ENCODE measurements at places on chromosomes 4 and X.

DNA sequence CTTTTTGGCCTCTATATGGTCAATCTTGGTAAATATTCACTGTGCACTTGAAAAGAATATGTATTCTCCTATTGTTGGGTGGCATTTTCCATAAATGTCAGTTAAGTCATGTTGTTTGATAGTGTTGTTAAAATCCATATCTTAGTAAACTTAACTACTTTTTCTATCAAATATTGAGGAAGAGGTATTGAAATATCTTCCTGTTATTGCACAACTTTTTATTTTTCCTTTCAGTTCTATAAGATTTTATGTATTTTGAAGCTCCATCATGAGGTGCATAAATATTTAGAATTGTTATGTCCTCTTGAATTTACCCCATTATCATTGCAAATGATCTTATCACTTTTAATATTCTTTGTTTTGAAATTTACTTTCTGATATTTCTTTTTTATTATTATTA, 3.4 kb downstream of the GK2 start:
- no peak for DNase-seq

DNA sequence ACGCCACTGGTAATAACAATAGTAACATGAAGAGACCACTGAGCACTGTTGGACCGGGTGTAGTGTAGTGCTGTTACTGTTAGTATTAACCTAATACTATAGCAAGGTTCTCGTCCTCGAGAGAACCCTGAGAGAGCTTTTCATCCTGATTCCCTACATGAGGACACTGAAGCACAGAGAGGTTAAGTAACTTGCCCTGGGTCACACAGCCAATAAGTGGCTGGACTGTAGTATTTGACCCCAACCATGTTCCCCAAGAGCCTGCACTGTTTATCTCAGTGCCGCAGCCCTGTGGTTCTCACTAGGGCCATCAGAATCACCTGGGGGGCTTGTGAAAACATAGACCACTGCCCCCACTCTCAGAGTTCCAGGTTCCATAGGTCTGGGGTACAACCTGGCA, 10.4 kb downstream of the SCML1 start:
- DNase-seq = no peak

DNA sequence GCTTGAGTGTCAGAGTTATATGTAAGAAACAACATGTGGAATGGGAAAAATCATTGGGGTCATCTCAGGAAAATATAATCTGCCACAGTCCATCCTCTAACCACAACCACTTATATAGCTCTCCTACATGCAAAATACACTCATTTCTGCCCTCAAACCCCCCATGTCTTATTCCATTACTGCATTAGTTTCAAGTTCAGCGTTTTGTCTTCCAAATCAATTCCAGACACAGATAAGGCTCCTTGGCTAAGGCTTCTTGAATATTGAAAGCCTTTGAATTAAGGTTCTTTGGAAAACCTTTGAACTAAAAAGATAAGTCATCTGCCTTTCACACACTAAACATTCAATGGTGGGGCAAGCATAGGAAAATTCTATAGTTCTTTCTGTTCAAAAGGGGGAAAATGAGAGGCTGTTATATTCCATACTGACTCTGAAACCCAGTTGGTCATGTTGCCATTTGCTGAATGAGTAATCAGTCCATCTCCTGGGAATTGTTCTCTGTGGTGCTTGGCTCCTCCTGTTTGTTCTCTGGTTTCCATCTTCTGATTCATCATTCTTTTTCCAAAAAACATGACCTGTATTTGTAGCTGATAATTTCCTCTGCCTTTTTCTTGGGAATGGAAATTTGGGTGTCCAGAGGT, 218.7 kb downstream of the BMPR1B start:
- no peak for DNase-seq

DNA sequence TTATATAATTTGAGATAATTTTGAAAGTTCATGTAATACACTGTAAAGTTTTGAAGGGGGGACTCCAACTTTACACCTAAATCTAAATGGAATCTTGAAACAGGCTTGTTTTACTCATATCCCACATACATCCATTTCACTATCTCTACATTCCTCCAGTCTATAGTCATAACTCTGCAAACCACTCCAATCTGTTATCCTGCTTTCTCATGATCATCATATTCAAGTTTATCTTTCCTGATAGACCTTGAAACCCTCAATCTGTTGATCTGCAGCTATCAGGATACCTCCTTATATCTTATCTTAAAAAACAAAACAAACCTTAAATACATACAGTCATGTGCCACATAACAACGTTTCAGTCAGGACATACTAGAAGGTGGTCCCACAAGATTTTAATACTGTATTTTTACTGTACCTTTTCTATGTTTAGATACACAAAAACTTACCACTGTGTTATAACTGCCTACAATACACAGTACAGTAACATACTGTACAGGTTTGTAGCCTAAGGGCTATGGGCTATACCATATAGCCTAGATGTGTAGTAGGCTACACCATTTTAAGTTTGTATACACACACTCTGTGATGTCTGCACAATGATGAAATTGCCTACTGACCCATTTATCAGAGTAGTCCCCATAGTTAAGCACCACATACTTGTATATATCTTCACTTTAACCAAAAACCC, 14.0 kb downstream of the CHIC2 start:
- DNase-seq = no peak

DNA sequence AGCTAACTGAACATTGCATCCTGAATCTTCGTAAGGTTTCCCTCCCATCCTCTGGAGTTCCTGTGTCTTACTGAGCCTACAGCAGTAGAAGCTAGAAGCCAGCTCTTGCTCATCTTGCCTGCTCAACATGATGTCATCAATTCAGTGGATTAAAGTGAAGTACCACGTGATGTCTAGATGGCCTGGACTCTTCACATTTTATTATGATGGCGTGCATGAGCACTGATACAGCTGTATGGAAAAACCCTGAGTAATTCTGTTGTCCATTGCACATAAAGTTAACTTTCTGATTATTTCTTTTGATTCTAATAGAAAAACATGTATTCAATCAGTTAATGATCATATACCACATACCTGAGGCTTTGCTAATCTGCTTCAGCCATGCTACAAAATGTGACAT, 2387.7 kb upstream of the TENM3 start:
- DNase-seq = no peak

DNA sequence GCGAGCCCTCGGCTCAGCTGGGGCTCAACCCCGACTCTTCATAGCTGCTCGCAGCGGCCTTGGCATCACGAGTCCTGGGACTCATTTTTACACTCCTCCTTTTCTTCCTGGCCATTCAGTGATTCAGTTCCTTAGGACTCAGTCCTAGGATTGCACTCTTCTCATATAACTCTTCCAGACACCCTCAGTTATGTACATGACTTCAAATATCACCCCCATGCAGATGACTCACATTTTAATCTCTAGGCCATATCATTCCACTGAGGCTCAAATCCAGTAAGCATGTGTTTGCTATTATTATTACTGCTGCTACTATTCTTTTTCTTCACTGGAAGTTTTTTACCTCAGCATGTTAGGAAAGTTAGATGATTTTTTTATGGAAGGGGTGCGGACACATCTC, 14.4 kb downstream of the ITGB1BP2 start:
- DNase-seq = no peak

DNA sequence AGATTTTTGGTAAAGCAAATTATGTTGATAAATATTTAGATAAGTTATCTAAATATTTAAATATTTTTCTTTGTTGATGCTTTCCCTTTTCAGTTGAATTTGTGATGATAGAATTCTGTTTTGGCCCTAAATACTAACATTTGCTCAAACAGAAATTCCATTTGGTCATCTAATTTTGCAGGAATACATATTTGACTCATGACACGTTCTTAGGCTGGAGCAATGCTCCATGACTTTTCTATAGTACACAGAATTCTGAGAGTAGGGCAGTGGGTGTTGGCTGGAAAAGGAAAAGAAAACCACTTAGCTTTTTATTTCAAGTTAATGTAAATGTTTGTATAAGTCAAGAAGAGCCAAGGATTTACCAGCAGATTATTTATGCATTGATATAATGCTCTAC, 58.6 kb upstream of the GK2 start:
- DNase-seq = no peak

DNA sequence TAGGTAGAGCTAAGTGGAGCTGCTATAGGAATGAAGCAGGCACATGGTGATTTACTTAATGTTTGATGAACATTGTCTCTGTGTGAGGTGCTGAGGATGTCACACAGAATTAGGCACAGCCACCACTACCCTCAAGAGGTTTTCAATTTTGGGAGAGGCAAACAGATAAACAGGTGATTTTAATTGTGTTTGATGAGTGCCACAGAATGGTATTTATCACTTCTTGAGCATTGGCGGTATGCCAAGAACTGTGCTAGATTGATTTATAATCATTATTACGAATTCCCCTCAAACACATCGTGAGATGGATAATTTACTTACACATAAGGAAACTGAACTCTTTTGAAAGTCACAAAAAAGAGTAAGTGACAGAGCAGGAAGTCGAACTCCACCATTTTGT, 74.8 kb downstream of the FREM3 start:
- no peak for DNase-seq

- DNase-seq = no peak
Observed at GRCh38 chr4:181608181-181608580, 635.0 kb upstream of the TENM3 start.

DNA sequence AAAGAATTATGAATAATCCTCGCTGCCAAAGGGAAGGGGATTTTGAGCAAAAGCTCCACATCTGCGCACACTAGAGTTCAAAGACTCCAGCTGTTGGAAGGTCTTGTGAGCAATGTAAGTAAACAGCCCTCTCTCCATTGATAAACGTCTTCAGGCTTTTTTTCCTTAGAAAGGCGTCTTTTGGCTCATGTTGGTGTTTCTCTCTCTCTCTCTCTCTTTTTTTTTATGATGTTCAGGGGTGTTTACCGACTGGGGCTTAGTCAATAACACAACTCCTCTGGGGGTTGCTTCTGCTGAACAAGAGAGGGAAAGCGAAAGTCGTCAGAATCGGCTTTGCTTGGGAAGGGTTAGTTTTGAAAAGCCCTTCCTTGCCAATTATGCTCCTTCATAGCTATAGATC, 53.2 kb upstream of the C1QTNF7 start:
- no peak for DNase-seq
